ENCODE measurements at places on chromosomes 11 and 22.

GRCh38 chr22:44330744-44331660 is 18.3 kb upstream of the SHISAL1 start:
- no peak for DNase-seq

GRCh38 chr11:69526453-69526810 is 45.0 kb downstream of the LINC01488 start:
- DNase-seq: no peak

DNA sequence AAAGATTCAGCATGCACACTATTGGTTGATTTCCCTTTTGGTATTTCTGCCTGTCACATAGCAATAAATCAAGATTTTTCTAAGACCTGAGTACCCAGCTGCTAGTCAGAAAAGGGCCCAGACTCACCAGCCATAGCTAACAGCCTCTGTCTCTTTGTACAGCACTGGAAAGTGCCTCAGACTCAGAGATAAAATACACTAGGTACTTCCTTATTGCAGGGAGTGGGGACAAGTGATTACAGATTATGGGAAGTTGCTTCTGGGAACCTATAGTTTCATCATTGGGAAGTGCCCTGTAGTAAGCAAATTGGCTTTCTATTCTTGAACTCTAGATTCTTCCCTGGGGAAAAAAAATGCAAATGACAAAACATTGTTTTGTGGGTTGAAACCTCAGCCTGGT is at the start of gene CASP5:
TSS of gene CASP5 (minus strand) at position 166 of the 400 bp plus-strand sequence. CDS start at position 134, 32 bp downstream.
- no peak for DNase-seq

DNA sequence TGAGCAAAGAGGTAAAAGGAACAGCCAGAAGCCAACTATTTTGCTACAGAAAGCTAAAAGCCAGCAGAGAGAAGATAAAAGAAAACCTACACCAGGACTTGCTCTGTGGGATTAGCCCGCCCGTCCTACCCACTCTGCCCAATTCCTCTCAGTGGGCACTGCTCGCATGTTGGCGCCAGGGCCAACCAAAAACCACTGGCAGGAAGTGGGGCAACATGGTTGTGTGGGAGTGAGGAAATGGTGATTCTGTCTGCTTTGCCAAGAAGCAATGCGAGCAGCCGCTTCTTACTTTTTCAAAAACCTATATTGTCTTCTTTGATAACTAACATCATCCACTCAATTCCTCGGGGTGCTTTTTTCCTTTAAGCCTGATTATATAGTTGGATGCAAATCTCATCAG is 14.2 kb upstream of the APOA1 start:
- no peak for DNase-seq

DNA sequence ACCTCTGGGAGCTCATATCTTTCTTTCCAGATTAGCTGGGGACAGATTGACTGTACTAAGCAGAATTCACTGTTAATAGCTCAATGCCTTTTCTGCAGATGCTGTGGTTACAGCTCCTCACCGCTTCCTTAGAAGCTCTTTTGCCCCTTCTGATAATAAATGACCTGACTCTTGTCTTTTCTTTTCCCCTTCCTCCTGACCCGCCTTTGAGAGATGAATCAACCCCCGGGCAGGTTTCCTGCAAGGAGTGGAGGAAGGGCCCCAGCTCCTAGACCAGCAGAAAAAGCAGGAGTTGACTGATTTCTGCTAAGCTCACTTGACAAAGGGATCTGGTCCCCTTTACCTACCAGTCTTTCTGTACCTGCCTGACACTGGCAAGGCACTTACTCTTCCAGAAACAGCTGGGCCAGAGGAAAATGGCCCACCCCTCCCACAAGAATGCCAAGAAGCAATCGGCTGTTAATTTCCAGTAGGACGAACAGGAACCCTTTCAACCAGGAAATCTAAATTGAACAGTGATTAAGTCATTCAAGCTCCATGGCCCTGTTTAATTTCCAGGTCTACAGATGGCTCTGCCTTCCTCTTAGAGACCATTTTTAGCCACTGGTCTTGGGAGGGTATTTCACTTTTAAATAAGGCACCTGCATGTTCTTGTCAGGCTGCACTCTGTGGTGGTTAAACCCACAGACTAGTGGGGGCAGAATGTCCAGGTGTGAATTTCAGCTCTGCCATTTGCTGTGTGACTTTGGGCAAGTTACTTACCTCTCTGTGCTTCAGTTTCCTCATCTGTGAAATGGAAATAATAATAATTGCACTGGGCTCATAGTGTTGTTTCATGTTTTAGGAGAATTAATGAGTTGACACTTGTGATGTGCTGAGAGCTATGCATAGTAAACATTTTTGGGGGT is 67.5 kb downstream of the PRR5L start:
- peak; percentile 68 for DNase-seq

DNA sequence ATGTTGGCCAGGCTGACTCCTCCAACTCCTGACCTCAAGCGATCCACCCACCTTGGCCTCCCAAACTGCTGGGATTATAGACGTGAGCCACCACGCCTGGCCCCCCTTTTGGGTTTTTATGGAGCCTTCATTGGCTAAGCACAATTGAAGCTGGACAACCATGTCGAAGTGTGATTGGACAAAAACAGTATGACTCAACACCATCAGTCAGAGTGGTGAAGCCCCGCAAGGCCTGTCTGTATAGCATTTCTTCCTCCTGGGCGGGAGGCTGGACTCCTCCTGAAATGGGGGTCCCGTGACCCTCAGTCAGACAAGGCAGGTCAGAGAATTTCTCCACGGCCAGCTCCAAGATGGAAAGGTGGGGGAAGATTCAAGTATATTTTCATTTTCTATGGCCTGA is 3.1 kb upstream of the PARVB start:
- DNase-seq: peak; percentile 6
